ENCODE measurements at places on chromosomes 4 and X. TPM values are rescaled to one million over a fixed set of nuclear protein-coding genes. Genes with fewer than 3 reads are reported as not detected.

GPRASP3 gene
- total RNA-seq, result 12.0 TPM

PCDH10 gene
- total RNA-seq, result 1.7 TPM

OPN1MW2 gene
- total RNA-seq, result not detected

TLR2 gene
- 0.44 TPM for total RNA-seq
